ENCODE measurements at places on chromosomes 5 and 9.

DNA sequence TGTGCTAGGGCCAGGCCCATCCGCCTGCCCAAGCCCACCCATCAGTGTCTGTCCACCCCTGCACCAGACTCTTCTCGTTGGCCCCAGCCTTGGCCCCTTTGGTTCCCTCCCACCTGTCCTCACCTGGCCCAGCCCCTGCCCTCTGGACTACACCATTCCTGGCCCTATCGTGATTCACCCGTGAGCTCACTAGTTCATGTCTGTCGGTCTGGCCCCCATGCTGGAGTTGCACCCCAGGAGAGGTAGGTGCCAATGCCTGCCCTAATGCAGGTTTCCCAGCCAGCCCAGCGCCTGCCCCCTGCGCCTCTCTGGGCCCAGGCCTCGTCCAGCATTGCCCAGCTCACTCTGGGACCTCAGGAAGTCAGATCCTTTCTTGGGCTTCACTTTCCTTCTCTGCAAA is 115.4 kb upstream of the LMX1B start:
- DNase-seq, result no peak

DNA sequence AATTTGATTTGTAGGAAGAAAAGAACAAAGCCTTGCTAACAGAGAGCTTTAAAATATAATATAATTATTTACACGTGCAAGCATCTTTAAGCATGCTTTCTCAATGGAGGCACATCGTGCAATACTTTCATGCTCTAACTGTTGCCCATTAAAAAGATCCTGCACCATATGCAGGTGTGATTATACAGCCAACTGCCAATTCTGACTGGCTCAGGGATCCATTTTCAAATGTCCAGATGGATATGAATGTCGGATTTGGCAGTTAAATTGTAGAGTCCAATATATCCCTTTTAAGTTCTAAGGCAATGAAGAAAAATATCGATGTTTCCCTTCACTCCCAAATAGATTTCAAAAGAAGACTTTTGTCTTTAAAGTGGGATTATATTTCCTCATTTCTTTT is 416.4 kb upstream of the CD180 start:
- DNase-seq, result no peak

- DNase-seq, result no peak
Observed at GRCh38 chr5:64417390-64417789, 88.4 kb upstream of the RGS7BP start.

DNA sequence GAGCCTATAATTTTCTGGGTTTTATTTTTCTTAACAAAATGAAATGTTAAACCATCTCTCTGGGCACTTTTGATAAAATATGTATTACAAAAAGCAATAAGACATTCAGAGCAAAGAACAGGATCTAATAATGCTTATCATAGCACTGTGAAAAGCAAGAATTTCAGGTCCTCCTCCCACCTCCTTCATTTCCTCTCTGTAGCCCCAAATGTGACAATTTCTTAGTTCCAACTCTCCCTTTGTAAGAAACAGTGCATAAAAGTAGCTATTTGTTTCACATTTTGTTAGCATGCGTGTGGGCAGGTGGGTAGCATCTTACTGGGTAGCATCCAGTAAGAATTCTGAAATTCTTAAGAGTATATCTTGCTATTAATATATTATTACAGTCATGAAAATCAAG is 130.9 kb upstream of the RASA1 start:
- no peak for DNase-seq

DNA sequence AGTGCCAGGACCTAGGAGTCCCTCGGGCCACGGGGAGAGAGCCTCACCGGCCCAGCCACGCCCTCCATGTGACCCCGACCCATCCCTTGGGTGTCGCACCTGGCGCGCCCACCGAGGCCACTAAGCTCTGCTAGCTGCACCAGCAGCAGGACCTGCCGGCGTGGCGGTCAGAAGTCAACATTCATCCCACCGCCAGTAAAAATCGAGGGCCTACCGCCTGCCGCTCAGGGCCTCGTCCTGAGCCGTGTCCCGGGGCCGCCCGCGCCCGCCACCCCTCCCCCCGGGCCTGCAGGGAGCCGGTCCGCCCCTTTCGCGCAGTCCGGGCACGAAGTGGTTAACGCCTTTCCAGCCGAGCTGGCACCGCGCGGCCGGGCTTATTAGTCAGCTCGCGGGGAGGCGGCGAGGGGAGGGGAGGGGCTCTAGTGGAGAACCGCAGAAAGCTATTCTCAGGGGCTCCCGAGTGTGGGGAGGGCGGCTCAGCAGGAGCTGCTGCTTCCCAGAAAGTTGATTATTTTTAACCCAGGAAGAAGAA is 124.4 kb downstream of the C9orf50 start:
- peak; percentile 92 for DNase-seq

GRCh38 chr5:2542026-2542425 is 209.5 kb downstream of the IRX2 start:
- no peak for DNase-seq

DNA sequence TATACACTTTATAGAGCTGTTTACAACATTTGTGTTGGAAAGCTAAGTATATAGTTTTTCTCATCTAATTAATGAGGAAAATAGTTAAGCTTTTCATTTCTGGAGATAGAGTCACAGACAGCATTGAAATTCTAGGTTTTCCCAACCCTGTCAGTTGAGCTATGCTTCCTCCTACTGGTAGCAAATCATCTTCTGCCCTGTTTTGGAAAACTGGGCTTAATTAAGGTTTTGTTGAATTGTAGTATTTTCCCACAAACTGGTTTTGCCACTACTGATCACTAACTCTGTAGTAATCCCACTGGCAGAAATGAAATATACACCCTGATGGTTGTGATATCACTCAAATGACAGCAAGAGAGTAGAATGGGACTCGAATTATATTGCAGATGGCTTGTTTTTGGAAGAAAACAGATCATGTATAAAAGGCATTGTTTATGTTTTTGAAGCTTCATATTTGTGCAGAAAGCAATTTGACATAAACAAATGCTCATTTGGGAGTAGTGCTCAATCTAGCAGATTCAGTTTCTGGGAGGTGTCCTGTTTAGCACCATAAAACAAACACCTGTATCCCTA is 46.6 kb downstream of the CD180 start:
- DNase-seq, result no peak

GRCh38 chr5:97528941-97529340 is 345.9 kb upstream of the RIOK2 start:
- DNase-seq, result no peak

GRCh38 chr9:25964239-25964638 is 286.0 kb upstream of the TUSC1 start:
- no peak for DNase-seq

DNA sequence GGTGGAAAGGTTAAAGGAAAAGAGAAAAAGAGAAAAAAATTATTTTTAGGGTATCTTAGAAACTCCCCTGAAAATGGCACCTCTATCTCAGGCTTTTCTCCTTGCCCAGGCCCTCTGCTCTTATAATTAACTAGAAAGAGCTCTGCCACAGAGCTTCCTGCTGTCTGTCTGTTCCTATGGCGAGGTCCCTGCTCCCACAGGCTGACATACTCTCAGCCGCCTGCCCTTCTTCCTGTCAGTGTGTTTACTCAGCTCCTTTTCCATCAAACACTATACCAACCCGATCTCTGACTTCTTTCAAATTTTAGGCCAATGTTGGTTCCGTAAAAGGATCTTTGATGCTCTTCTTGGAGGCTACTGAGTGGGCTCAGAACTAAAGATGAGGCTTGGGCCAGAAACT is 482.6 kb downstream of the DMAC1 start:
- DNase-seq, result no peak

GRCh38 chr5:140293091-140293848 is 9.6 kb downstream of the PFDN1 start:
- DNase-seq, result no peak

DNA sequence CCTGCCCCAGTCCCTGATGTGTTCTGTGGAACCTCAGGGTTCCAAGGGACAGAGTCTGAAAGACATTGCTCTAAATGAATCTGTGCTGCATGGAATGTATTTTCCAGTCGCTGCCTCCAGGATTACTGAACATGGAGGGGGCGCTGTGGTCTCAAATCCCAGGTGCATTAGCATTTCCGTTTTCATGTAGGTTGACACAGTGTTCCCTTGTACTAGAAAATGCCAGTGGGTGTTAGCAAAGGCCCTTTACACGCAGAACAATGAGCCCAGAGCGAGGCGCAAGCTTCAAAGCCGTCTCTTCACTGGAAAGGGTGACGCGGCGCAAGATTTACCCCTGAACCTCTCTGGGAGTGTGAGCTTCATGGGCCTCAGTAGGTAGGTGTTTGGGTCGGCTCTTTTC is 308.3 kb downstream of the SLIT3 start:
- DNase-seq, result no peak

DNA sequence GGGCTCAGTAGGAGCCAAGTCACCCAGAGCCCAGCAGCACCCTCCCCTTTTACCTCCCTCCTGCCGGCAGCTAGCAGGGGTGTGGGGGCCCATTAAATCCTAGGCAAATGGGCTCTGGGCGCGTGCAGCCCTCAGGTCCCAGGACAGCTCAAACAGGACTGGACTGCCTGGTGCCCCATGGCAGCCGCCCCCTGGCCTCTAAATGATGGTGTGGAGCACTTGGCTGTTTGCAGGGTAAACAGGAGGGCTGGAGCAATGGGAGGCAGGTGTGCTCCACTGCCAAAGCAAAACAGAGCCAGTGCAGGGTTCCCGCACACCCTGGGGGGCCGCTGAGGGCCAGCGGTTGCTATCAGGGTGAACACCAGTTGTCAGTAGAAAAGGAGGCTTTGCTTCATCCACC is 55.9 kb upstream of the C5orf58 start:
- DNase-seq, result no peak

DNA sequence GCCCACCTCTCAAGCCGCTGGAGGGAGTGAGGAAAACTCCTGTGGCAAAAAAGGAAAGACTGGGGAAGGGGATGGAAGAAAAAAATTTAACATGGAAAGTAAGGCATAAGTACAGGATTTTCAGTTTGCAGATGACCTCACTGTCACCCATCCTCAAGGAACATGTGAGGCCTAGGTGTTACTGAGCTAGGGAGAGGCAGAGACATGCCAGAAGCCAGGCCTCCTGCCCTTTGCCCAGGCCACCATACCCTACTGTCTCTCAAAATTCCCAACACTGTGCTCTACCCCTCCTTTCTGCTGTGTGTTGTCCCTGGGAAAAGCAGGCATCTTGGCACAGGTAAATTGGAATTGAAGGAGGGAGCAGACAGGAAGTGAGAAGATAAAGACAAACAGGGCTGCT is 4.4 kb upstream of the MGAT1 start:
- DNase-seq, result no peak

- DNase-seq, result no peak
Observed at GRCh38 chr5:126544087-126544740, 50.8 kb downstream of the ALDH7A1 start.

DNA sequence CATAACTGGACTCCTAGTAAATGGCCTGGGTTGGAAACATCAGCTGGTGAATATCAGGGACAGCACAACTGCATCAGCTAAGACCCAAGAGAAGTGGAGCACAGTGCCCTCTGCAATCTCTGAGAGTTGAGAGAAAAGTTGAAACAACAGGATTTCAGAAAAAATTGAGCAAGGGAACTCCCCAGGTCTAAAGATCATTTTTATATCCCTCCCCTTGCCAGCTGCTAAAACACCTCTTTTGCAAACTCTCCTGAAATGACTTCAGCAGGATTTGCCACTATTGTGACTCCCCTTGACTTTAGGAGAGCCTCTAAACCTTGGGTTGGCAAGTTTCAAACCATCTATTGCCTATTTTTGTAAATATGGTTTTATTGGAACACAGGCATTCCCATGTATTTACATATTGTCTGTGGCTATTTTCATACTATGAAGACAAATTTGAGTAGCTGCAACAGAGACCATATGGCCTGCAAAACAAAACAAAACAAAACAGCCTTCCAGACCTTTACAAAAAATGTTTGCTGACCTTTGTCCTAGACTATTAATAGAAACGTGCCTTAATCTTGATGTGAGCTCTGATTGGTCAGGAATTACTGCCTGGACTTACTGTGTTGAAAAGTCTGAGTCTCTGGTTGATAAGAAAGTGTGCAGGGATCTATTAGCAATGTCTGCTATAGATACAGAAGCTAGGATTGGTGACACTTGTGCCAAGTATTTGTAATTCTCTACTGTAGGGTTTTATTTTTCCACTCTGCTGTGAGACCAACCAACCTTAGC is 37.7 kb upstream of the PLPPR1 start:
- DNase-seq, result no peak

DNA sequence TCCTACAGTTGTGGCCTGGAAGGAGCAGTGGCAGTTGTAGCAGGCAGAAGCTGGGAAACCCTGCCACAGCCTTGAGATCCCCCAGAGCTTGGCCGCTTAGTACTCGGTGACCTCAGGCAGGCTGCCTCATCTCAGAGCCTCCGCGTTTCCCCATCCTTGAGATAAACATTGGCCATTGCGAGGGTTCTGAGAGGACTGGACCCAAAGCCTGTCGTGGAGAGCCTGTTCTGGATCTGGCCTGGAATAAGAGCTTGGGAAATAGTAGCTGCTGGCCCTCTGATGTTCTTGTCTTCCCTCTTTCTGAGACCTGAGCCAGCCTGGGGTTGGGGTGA is 1.3 kb downstream of the MIGA2 start:
- no peak for DNase-seq
